ENCODE measurements at places on chromosomes 11 and 22. TPM values are rescaled to one million over a fixed set of nuclear protein-coding genes. Genes with fewer than 3 reads are reported as not detected.
A peak's percentile ranks its signal among the peaks of the same experiment; 100 is the strongest.

DNA sequence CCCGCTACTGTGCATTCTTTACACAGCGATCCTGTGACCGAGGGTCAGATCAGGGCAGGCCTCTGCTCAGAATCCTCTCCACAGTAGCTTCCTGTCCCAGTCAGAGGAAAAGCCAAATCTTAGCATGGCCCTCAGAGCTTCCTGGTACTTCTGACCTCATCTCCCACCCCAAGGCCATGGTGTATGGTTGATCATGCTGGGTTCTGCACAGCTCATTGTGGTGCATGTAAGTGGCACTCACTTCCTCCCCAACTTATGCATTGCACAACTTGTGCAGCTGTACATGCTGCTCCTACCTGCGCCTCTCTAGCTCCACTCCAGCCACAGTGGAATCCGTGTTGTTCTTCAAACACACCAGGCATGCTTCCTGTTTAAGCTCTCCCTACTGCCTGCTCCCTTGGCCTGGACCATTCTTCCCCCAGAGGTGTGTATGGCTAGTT lies 20.3 kb downstream of the BMAL1 start:
- no peak for DNase-seq

DNA sequence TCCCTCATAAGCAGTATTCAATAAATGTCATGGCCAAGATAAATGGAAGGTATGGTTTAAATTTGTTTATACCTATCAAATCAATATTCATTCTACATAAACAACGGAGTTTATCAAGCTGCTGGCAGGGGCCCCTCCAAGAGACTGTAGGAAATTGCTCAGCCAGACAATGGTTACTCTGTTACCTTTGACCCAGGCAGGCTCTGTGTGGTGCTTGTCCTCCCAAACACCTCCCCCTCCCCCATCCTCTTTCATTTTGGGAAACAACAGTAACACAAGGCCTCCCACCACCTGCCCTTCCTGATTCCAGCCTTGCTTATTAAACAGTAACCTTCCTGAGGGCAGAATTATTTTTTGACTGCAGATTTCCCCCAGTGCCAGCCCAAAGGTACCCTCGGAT lies 10.5 kb upstream of the ZBTB16 start:
- DNase-seq, result no peak

DNA sequence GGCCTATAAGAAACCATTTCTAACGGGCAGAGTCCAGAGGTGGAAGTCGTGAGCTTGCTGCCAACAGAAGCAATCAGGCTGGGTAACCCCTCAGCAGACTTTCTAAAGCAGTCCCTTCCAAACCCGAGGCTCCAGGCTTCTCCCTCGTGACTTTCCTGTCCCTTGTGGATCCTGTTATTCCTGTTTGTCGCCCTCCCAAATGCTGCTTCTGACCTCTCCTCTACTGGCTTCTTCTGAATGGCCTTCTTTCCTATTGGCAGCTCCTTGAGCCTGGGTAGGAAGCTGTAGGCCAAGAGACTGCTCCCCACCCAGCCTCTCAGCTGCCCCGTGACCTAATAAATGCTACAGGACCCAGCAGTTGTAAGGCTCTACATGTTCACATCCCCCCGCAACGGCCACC lies 35.0 kb downstream of the MAFF start:
- DNase-seq, result peak; percentile 74

The KIRREL3 gene
- 0.24 TPM for total RNA-seq

- no peak for DNase-seq
Measured at GRCh38 chr11:67648140-67648795, 2.3 kb downstream of the ACY3 start.

DNA sequence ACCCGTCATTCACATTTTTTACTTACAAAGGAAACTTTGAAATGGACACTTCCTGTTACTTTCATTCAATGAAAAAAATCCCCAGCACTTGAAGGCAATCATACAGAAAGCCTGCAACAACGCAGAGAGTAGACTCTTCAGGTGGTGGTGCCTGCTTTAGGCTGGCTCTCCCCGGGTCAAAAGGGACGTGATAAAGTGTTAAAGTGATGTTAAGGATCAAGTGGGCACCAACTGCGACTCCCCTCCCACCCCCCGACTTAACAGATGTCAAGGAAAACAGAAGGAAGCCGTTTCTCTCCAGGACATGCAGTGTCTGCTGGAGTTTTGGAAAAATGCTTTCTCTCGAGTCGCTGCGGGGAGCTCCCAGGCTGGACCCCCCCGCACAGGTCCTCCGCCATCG lies 414 bp upstream of the PNPLA3 start:
- DNase-seq, result no peak

The HEPN1 gene
- not detected for total RNA-seq

- no peak for DNase-seq
Measured at GRCh38 chr11:65279741-65280440, 18.1 kb downstream of the POLA2 start.
